ENCODE measurements at places on chromosomes 6 and 20.

GRCh38 chr20:31707994-31708735 lies 14.5 kb downstream of the BCL2L1 start:
- DNase-seq: no peak

DNA sequence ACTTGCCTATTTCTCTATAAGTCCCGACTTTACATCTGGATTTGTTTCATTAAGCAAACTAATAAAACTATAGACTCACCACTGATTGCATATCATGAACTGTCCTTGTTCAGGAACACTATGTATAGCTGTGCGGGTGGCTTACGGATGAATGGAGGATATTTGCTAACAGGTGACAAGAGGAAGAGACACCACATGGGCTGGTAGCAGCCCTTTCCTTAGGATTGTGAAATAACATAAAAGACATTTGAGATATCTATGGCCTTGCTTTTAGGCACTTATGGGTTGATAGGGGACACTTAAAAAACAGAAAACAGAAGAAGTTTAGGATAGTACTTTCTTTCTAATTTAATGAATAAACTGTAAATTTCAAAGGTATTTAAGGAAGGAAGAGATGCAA lies 5.0 kb upstream of the CAP2 start:
- DNase-seq: no peak

DNA sequence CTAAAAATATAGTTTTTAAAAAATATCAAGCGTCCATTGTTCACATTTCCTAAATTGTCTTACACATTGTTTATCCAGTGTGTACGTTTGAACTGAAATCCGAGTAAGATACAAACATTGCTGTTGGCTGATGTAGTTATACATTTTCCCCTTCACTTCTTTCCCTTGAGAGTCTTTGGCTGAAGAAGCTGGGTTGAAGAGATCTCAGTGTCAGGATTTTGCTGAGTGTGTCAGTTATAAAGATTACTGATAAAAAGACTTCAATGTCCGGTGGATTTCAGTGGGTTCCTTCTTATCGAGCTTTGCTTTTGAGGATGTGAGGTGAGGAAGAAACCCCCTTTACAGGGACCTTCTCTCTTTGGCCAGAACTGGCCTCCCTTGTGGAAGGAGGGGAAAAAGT lies 20.5 kb downstream of the RFPL4B start:
- no peak for DNase-seq

DNA sequence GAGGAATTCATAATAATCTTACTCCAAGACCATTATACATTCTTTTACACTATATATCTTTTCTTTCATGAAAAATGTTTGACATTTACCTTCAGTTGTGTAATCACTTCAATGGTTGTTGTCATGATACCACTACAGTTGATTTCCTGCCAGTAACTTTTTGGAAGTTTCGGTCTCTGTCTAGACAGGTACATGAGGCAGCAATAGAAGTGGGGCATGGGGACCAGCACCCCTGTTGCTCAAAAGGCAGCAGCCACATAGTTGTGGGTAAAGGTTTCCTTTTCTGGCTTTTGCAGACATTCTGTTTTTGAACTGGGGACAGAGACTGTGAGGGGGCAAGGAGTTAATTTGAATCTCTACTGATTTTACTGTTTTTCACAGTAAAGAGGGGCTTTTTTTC lies 14.1 kb downstream of the SAMD5 start:
- no peak for DNase-seq

DNA sequence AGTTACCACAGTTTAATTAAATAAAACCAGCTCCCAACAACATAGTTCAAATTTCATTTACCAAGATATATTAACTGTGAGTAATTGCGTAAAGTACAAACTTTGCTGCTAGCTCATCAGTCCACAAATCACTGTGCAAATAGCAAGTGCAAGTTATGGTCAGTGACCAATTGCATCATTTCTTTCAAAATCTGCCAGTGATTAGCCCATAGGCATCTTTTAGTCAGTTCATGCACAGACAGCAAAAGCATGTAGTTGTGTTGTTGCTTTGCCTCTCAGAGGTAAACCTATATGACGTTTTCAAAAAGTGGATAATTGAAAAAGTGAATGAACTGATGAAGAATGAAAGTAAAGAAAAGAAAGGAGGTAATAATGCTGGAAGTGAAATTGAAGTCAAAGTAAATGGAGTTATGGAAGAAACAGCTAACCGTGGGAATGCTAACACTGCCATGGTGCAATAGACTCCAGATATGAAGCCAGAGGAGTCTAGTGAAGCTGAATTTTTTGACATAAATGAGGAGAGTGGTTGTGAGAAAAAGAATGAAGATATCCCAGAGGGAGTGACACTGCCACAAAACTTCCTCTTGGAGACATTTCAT lies 36.5 kb downstream of the ENPP1 start:
- DNase-seq: no peak

GRCh38 chr6:55812509-55812908 lies 62.9 kb downstream of the BMP5 start:
- DNase-seq: no peak

DNA sequence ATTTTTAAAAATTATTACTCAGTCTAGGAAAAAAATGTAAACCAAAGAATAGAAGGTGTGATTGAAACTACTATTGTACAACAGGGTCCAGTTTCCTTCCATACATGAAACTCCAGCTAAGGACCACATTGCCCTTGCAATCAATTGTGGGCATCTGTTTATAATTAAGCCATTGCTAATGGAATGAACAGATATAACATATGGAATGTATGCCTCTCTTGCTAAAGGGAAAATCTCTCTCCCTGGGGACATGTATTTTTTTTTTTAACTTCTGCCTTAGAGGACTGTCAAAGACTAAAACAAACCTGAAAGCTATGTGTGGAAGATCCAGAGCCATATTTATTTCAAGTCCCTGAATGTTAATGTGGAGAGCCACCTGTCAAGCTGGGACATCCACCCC lies 336.8 kb upstream of the MANEA start:
- no peak for DNase-seq

DNA sequence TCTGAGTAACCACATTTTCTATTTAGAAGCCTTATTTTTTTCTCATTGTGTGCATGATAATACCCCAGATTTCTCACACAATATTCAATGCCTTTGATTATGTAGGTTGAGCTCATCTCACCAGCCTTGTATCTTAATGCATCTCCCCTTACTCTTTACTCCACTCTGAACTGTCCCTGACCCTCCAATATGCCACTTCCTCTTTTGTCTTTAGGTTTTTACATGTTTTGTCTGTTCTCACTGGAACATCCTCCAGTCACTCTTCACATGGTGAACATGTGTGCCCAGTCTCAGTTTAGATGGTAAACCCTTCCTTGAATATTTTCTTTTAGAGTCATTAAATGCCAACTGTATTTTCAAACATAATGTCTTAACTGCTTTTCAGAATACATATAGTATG lies 392.9 kb upstream of the IMPG1 start:
- no peak for DNase-seq

DNA sequence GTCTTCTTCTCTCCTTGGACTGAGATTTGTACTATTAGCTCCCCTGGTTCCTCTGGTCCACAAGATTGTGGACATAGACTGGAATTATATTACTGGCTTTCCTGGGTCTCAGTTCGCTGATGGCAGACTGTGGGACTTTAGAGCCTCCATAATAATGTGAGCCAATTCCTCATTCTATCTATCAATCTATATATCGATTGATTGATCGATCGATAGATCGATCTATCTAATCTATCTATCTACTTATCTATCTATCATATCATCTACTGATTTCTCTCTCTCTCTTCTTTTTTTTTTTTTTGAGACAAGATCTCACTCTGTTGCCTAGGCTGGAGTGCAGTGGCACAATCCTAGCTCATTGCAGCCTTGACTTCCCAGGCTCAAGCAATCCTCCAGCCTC lies 51.5 kb upstream of the DDR1 start:
- DNase-seq: no peak

GRCh38 chr6:53347250-53347920 lies 1.4 kb downstream of the ELOVL5 start:
- DNase-seq: no peak

DNA sequence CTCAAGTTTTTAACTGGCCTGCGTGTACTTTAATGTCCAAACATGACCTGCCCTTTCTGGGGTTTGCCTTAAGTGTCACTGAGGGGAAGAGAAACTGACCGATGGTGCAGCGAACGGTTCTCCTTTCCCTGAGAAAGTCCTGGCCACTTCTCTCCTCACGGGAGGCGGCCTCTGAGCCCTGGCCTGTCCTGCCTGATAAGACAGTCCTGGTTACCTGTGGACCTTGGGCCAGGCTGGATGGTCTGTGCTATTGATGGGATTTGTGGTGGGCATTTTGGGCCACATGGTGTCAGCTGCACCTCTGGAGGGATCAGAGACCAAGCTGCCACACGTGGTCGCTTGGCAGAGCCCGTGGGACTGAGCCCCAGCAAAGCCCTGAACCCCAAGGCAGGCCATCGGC lies 11.6 kb upstream of the NTSR1 start:
- DNase-seq: no peak

DNA sequence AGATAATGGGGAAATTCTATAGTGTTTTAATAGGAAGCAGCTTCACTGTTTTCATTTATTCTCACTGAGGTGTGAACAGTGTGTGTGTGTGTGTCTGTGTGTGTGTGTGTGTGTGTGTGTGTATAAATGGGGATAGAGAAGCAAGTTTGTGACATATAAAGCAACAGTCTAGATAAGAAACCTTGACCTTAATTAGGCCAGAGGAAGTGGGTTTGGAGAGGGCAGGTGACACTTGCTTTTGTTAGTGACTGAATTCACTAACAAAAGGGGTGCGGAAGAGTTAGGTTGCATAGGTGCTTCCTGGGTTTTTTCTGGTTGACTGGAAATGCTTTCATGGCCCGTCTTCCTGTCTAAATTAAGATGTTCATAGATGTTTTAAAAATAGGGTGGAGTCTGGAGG lies 515.7 kb upstream of the FLRT3 start:
- DNase-seq: no peak

DNA sequence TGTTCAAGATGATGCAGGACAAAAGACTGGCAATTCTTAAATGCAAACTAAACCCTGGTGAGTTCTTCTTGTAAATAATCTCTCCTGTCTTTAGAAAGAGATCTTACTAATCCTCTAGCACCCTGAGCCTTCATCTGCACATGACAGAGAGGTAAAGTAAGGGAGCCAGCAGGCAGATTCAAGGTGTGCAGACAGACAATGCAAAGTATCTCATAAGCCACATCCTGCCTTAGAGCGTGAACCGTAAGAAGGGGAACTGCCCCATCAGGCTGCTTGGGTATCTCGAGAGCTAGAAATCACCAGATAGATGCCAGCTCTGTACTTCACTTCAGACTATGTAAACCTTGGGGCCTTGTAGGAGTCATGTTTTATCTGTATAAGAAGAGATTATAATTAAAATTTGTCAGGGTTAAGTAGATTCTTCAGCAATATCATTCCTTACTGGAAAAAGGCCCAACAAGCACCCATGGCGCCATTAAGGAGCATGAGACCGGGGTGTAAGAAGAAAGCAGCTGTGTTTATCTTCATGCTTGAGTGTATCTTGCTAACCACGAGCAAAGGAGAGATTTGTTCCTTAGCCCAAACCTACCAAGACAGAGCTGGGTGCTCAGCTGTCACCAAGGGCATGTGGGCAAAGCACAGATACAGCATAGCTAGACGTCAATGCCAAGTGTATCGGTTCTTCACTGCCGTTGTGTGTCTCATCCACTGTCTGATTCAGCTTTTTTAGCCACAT lies 24.4 kb downstream of the CNR1 start:
- no peak for DNase-seq

DNA sequence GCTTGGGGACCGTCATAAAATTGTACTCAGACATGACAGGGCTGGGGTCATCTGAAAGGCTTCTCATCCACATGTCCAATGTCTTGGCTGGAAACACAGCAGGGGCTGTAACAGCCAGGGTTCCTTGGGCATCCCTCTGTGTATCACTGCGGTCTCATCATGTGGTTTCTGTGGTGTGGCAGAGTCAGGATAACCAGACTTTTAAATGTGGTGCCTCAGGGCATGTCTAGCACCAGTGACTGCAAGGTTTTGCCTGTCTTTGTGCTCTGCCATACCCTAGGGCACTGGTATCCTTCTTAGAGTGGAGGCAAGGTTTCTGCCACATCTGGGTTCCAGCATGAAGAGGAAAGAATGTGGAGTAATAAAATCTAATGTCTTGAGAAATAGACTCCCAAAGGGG lies 124.2 kb downstream of the PLEKHG1 start:
- no peak for DNase-seq

GRCh38 chr6:154824076-154824475 lies 90.9 kb downstream of the SCAF8 start:
- no peak for DNase-seq

DNA sequence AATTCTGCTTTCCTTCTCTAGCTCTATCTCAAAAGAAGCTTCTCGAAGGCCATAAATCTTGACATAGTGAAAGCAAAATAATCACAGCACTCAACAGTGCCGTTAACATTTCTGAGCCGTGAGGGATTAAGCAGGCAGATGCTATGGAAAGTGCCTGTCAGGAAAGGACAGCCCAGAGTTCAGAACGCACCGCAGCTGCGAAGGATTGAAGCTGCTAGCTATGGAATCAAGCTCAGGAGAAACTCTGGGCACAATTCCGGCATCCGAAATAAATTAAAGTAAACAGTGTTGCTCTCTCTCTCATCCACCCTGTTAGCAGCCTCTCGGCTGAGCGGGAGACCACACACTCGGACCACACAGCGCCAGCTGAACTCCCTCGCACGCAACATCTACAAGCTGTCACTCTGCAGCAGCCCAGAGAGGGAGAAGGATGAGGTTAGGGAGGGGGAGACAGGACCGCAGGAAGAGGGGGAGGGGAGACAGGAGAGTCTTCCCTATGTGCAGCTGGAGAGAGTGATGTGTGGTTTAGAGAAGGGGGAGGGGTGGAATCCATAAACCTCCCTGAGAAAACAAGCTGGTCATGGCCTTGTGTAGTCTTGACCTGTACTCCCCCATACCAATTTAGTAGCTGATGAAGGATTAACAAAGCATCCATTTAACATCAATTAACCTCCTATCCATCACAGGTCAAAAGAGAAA lies 9.0 kb downstream of the EXOC2 start:
- no peak for DNase-seq

GRCh38 chr6:42410861-42411260 lies 40.9 kb downstream of the TRERF1 start:
- no peak for DNase-seq

DNA sequence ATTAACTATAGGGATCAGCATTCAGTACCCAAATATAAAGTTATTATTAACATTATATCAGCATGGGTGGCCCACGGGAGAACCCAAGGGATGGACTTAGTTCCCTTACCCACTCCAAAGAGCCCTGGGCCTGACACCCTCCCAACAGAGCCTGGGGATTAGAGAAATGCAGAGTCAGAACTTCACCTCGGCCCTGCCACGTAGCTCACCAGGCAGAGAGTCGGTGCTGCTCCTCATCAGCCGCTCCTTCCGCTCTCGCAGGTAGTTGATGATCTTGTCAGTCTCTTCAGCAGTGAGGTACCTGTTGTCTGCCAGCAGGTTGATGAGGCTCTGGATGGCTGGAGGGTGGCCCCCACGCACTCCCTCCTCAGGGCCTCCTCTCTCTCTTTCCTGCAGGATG lies 26.6 kb downstream of the NCOA5 start:
- no peak for DNase-seq

GRCh38 chr6:142708651-142709050 lies 236.3 kb downstream of the HIVEP2 start:
- no peak for DNase-seq

All from stimulated activated CD4-positive, alpha-beta T cell treated with anti-CD3 and anti-CD28 coated beads, Interleukin-12 subunit alpha, Interleukin-12 subunit beta, amount 100 ng/mL, for 24 hours (primary cell).